ENCODE measurements at places on chromosomes 3 and 15.

DNA sequence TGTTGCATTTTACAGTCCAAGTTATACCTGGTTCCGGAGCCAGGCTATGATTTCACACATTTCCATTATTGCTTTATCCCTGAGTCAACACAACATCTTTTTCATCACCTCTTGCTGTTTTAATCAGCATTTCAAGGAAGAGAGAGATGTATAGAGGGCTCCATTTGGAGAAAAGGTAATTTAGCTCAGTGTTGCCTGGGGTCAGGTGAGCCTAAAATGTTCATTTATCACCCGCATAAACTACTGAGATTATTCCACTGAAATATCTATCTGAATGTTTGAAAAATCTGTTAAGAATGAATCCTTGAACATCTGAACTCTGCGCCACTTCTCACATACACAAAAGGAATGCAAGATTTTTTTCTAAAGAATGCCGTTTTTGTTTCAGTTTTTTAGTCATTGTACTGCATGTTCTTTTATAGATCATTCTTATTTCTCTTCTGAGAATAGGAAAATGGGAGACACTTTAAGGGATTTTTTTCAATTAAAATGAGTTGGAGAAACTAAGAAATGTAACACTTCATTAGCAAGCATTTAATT lies 51.5 kb upstream of the AGTR1 start:
- DNase-seq: no peak

GRCh38 chr15:63020759-63021430 lies 21.7 kb upstream of the TPM1 start:
- DNase-seq: no peak

DNA sequence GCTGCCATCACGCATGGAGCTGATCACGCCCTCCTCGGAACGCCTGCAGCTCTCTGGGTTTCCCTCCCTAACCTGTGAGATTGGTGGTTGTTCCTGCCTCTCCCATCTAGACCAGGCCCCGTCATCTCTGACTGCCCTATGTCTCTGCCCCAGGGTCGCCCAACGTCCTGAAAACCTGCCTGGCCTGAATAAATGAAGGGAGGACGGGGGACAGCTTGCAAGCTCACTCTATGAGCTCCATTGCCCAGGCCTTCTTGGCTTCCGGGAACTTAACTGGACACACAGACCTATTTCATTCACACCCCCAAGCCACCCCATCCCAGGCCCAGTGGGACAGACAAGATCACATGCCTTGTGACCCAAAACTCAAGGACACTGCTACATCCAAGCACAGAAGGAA lies 274.2 kb downstream of the XXYLT1 start:
- DNase-seq: no peak

DNA sequence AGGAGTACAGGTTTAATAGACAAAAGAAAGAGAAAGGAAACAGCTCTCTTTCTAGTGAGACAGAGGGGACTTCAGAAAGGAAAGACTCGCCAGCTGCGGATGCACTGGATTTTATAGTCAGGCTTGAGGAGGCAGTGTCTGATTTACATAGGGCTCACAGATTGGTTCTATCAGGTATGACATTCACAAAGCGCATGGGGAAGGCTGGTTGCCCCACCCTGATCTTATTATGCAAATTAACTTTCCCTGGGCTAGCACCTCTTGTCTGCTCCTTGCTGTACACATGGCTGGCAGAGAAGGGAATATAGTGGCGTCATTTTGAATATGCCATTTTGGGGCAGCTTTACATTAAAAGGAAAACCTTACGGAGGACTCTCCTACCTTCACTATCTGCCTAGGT lies 938.4 kb upstream of the SEMA6D start:
- DNase-seq: no peak

GRCh38 chr3:52195823-52196331 lies 2.1 kb upstream of the ALAS1 start:
- DNase-seq: no peak

GRCh38 chr3:20038699-20039465 lies 1.4 kb upstream of the KAT2B start:
- DNase-seq: no peak

DNA sequence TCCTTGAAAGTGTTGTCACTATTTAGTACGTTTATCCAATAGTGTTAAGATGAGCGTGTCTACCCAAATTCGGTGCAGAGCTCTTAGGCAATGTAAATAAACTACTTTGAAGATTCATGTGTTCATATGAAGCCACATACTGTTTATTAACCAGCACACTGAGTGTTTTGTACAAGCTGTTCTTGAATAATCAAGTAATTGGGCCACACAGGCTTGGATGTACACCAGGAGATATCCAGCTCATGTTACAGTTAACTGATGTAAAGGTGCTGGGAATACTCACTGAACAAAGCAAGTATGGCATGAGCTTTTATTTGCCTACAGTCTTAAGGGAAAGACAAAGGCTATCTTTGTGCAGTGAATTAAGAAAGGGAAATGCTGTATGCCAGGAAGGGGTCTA lies 632 bp upstream of the DHX36 start:
- no peak for DNase-seq

DNA sequence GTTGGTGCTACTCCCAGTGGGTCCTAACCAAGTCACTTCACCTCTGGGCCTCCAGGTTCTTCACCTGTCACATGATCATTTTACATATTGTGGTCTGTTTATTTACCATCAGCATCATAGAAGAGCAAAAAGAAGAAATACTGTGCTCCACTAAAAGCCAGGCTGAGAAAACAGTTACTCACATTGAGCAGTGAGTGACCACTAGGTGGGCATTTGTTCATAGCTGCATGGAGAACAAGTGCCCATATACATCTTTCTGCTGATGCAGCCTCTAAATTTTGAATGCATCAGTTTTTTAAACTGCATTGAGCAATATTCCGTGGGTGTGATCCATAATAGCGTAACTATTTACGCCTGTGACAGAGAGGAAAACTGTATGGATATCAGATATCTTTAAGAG lies 76.2 kb downstream of the DCUN1D1 start:
- no peak for DNase-seq

DNA sequence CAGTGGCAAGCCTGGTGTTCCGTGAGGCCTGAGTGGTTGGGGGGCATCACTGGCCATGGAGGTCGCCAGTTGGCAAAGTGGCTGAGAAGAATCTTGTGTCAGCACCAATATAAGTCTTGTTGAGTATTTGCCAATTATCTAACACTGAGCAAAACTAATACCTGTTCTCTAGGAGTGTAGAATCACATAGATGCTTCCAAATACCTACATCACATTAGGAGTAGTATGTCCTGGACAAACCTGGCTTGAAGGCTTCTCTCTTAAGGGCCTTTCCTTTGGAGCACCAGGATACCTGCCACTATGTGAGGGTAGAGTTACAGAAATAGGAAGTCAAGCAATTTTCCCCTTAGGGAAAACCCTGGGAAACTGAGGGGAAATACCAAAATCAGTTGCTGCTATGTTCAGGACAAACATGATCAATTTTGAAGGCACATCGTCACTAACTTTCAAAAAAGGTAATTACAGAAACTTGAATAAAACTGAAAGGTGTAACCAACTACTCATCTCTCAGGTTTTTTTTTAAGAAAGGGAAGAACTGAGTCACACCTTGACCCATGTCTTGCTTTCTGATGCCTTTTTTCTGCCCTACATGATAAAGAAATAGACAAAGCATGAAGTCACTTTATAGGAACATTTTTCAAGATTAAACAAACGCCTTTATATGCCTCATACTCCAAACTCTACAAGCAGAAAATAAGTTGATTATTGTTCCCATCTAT lies 100.4 kb downstream of the IMPG2 start:
- no peak for DNase-seq

DNA sequence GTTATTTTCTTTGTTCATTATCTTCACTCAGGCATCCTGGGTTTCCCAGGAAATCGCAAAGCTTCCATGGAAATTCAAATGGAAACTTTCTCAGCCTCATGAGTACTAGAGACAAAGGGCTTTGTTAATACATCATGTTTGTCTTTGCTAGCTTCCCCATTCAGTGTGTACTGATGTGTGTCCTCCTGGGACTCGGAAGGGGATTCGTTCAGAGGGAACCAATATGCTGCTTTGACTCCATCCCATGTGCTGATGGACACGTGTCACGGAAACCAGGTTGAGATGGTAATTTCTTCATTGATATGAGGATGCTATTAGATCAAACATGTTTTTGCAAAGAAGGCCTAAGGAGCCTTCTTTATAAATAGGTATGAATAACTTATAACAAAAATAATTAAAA lies 87.0 kb upstream of the KCNAB1 start:
- DNase-seq: no peak

GRCh38 chr3:134441321-134441720 lies 44.5 kb downstream of the ANAPC13 start:
- no peak for DNase-seq

- DNase-seq: no peak
Observed at GRCh38 chr3:138303474-138303873, 26.2 kb downstream of the NME9 start.

DNA sequence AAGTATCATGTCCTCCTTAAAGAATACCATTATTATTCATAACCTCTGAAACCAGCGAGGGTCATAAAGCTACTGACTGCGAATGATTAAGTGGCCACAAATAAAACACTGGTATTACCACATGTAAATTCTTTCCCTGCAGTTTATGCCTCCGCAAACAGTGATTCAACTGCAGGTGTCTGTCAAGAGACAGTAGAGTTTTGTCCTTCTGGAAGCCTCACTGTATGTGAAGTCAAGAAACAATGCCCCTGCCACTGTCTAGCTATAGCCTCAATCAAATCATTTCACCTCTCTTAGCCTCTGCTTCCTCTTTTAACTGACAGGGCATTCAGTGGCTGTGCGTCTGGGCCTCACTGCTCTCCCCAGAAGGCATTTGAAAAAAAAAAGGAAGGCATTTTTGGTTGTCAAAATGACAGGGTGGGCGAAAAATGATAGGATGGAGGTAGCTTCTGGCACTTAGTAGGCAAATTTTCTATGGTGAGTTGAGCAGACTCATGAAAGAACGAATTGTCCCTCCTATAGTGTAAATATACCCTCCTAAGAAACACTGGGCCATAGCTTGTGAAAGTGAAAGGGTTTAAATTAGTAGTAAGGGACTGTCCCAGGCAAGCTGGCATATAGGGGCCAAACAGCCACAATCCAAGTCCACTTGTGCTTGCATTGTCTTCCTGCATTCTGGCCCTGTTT lies 66.7 kb downstream of the FILIP1L start:
- peak; percentile 54 for DNase-seq

DNA sequence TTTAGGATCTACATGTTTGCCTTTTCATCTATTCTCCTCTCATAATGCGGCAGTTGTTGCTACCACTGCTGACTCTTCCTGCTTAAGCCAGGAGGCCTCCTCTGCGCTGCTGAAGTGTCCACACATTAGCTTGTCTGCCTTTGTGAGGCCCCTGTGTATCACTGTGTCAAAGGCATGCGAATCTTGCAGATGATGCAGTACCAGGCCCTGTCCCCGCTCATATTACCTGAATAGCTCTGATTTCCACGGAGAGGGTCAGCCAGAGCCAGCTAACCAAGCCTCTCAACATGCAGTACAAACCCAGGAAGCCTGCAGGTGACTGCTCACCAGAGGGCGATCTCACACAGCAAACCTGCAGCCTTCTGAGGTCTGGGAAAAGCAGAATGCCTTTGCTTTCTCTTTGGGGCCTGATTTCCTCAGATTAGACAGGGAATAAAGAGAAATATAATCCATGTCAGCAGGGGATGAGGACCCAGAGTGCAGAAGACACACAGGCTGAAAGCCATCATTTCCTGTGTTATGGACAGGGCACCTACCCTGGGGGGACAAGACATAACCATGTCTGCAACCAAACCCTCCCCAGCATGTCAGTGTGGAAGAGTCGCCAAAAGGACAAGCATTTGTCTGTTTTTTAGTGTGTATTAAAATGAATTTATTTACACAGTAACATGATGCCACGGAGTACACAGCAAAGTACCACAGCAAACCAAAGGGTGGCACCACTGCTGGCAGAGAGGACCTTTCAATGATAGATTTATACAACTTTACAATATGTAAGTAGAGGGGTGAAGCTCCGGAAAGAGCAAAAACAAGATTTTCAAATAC lies 36.8 kb upstream of the TSPAN3 start:
- DNase-seq: peak; percentile 46

DNA sequence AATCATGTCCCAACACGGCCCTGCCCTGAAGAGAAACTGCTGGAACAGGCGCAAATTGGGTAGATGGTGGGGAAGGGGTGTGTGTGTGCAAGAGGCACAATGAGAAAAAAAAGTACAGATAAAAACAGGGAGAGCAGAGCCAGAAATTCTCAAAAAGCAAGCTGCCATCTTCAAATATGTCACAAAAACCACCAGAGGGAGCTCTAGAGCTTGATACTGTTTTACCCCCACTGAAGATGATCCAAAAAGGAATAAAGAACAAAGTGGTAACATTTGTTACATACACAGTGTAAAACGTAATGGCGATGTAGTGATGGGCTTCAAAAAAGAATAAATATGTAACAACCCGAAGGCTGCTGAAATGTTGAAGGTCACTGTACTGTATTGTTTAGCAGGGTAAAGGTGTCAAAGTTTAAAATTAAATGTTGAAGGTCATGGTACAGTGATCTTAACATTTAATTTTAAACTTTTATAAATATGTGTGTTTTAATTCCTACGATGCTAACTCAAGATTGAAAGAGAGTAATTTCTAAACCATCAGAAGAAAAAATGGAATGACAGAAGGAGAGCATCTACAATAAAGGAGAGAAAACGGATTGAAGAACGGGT lies 6.0 kb downstream of the SNRPA1 start:
- DNase-seq: peak; percentile 70

DNA sequence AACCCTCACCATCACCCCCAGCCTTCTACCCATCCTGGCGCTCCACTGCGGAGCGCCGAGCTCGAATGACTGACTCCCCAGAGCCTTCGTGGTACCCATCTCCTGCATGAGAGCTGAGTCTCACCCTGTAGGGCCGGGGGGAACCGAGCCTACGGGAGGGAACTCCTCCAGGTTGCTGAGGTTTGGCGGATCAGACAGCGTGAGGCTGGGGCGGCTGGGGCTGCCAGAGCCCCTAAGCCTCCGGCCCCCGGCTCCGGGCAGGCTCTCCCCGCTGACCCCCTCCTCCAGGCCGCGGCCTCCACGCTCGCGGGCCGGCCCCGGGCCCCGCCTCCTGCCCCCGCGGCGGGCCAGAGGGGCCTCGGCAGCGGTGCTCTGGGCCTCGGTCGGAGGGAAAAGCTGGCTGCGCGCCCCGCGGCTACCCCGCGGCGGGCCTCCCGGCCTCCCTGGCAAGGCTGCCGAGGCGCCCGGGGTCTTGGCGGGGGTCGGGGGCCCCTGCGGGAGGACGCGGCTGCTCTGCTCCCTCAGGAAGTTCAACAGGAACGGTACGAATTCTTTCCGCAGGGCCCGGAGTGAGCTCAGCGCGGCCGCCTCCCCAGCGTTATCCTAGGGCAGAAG lies 643 bp downstream of the CDAN1 start:
- DNase-seq: peak; percentile 52

DNA sequence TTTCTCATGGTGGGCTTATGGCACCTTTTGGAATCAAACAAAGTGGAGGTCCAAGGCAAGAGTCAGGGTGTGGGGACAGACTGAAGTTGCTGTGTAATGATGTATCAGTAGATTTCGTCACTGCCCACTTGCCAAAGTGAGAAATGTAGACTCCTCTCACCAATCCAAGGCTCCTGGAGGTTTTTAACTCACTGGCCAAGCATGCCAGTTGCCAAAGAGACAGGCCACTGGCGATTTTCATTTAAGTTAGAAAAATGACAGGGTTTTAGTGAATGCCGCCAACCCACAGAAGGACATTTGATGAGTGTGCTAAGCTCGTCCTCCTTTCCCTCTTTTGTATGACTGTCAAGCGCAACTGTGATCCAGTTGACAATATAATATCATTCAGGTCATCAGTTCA lies 209.2 kb downstream of the FEZF2 start:
- no peak for DNase-seq

Measured in germinal center (tissue), 1 donor.